HCT116 (cell line): ENCODE measurements at places on chromosomes 13 and 19.

DNA sequence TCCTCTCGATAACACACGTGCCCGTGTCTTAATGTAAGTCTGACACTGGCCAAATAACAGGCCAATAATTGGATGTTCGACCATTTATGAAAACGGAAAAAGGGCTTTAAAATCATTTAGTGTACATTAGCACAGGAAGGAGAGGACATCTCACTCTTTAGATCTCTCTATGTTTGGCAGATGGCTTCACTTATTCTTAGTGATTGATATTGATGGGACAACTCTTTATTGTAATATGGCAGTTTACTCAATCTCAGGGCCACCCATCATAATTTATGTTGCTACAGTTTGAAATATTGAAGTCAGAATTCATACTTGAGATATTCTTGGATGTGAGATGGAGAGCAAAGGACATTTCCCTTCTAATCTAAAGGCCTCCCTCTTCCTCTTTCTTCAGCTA is 430.7 kb upstream of the ARGLU1 start:
- DNase-seq, result no peak

GRCh38 chr13:103156346-103156998 is 90.3 kb upstream of the SLC10A2 start:
- DNase-seq, result no peak

- DNase-seq, result no peak
These were observed at the start of gene MIA for GRCh38 chr19:40774916-40775631. MIA (plus strand) TSS chr19:40775521; CDS start chr19:40775543, 22 bp downstream.

GRCh38 chr13:43876366-43876765 is 3.2 kb downstream of the CCDC122 start:
- DNase-seq, result no peak

- DNase-seq, result no peak
These were observed 1.3 kb upstream of the CCNE1 start for GRCh38 chr19:29810504-29810871.

GRCh38 chr13:24906268-24906667 is 142.3 kb downstream of the RNF17 start:
- DNase-seq, result no peak

DNA sequence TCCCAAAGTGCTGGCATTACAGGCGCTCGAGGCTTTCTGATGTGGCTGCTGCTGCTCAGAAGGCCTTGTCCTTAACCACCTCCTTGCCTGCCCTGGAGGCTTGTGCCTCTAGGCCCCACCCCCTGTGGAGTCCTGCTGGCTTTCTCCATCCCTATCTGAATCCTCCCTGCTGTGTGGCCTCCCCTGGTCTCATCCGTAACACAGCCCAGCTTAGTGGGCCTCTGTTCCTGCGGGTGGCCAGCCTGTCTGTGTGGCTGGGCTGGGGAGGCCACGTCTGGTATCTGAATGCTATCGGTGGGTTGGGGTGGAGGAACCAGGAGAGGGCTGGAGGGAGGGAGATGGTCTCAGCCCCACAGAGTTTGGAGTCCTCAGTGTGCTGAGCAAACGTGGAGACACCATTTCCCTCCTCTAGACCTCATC is 4.7 kb downstream of the RPL28 start:
- no peak for DNase-seq

DNA sequence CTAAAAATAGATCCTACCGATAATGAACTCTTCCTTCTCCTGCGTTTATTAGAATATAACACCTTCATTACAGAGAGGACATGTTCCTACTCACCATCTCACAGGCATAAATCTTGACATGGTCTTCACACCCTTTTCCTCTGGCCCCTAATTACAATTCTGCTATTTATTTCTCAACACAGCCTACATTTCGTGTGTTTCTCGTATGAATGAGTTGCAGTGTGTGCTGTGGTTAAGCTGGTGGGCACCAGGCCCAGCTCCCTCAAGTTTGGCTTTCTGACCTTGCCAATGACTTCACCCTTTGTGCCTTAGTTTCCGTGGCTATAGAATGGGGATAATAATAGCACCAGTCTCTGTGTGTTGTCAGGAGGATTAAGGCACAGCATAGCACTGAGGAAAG is 12.3 kb upstream of the KATNAL1 start:
- no peak for DNase-seq

DNA sequence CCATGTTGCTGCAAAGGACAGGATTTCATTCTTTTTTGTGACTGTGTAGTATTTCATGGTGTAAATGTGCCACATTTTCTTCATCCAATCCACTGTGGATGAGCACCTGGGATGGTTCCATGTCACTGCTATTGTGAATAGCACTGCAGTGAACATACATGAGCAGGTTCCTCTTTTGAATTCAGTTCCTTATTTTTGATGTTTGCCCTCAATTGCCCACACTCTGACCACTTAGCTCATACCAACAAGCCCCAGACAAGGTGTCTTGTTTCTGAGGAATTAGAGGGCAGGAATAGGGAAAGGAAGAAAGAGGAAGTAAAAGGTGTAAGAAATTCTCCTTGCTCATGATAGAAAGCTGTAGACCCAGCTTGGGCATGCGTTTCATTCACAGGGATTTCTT is 244.2 kb upstream of the ZNF507 start:
- DNase-seq, result no peak

GRCh38 chr13:66489172-66489571 is 741.0 kb downstream of the PCDH9 start:
- no peak for DNase-seq

DNA sequence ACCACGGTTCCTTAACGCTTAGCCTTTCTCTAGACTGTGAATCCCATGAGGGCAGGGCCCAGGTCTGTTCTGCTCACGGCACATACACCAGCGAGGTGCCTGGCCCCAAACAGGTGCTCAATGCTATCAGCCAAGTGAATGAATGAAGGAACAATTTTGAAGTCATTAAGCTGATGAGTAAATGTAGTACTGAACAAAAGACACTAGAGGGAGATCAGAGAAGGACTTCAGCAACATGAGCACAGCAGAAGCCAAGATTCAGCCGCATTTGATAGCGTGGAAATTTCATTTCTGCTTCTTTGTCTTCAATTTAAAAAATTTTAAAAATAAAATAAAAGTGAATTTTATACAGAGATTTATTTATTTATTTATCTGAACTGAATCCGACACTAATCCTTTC is 20.1 kb upstream of the MYO16 start:
- peak; percentile 37 for DNase-seq

- no peak for DNase-seq
These were observed 16.0 kb upstream of the KBTBD6 start for GRCh38 chr13:41148419-41149283.

GRCh38 chr13:49649963-49650312 is 21.6 kb downstream of the ARL11 start:
- DNase-seq, result no peak

DNA sequence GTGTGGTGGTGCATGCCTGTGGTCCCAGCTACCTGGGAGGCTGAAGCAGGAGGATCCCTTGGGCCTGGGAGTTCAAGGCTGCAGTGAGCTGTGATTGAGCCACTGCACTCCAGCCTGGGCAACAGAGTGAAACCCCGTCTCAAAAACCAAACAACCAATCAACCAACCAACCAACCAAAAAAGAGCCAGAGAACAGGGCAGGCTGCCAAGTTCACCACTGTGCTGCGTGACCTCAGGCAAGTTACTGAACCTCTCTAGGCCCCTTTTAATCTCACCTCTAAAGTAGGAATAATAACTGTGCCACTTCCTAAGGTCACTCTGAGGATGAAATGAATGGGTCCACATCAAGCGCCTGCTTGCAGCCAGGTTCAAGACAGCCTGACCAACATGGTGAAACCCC is 16.9 kb downstream of the TJP3 start:
- no peak for DNase-seq

DNA sequence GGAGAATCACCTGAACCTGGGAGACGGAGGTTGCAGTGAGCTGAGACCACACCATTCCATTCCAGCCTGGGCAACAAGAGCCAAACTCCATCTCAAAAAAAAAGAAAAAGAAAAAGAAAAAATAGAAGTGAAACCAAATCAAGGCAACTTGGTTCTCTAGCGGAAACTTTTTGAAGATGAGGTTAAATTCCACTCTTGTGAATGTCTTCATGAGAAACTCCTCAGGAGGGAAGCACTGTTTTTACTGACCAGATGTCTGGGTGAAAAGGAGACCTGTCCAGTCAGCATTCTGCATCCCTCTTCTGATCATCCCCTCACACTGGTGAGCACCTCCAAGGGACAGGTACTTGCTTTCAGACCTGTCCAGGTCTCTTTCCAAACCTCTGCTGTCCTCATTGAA is 15.8 kb downstream of the BRD4 start:
- no peak for DNase-seq

- no peak for DNase-seq
These were observed 97.2 kb upstream of the EDNRB start for GRCh38 chr13:78015782-78016181.

GRCh38 chr13:100131863-100132574 is 43.1 kb downstream of the PCCA start:
- peak; percentile 45 for DNase-seq

DNA sequence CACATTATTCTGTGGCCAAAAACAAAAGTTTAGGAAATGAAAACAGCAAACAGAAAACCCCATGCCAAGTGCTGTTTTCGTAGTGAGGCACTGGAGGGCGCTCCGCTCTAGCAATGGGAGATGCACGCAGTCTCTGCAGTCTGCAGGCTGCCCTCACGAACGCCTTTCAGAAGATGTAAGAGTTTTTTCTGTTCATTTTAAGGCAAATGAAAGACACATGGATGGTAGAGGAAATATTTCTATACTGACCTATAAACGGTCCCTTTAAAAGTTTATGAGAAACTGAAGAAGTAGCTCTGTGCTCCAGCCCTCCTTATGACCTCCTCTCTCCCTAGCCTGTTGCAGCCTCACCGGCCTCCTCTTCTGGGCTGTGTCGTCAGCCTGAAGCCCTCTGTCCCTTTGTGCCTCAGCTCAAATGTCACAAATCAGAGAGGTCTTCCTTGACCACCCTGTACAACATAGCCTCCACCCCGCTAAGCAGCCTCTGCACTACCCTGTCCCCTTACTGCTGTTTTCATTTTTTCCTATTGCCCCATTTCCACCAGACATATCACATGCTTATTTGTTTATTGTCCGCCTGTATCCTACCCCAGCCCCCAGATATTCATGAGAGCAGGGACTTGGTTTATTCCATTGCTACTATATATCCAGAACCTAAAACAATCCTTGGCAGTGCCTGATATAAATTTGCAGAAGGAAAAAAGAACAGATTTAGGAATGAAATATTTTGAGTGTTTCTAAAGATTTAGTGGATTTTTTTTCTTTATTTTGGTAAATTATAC is 116.4 kb downstream of the TM9SF2 start:
- DNase-seq, result peak; percentile 18

- no peak for DNase-seq
These were observed 92.8 kb downstream of the SHISA2 start for GRCh38 chr13:25958986-25959385.

- no peak for DNase-seq
These were observed 1319.2 kb upstream of the SLC10A2 start for GRCh38 chr13:104385404-104385803.

DNA sequence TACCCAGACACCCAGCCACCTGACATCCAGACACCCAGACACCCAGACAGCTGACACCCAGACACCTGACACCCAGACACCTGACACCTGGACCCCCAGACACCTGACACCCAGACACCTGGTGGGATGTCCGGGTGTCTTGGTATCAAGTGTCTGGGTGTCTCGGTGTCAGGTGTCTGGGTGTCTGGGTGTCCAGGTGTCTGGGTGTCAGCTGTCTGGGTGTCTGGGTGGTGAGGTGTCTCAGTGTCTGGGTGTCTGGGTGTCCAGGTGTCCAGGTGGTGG is 18.6 kb downstream of the C19orf12 start:
- DNase-seq, result no peak

DNA sequence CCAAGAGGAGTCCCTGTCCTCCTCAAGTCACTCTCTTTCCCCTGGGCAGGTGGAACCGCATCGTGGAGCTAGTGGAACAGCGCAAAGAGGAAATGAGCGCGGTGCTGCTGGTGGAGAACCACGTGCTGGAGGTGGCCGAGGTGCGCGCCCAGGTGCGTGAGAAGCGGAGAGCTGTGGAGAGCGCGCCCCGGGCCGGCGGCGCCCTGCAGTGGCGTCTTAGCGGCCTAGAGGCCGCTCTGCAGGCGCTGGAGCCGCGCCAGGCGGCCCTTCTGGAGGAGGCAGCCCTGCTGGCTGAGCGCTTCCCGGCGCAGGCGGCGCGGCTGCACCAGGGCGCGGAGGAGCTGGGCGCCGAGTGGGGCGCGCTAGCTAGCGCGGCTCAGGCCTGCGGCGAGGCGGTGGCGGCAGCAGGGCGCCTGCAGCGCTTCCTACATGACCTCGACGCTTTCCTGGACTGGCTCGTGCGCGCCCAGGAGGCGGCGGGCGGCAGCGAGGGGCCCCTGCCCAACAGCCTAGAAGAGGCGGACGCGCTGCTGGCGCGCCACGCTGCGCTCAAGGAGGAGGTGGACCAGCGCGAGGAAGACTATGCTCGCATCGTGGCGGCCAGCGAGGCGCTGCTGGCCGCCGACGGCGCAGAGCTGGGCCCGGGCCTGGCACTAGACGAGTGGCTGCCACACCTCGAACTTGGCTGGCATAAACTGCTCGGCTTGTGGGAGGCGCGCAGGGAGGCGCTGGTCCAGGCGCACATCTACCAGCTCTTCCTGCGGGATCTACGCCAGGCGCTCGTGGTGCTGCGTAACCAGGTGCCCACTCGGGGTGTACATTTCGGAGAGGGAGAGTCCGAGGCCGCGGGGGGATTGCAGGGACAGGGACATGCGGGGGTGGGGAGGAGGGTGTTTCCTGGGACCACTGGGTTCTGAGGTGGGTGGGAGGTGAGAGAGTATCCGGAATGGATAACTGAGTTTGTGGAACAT is 52.8 kb downstream of the SPTBN4 start:
- DNase-seq, result no peak

DNA sequence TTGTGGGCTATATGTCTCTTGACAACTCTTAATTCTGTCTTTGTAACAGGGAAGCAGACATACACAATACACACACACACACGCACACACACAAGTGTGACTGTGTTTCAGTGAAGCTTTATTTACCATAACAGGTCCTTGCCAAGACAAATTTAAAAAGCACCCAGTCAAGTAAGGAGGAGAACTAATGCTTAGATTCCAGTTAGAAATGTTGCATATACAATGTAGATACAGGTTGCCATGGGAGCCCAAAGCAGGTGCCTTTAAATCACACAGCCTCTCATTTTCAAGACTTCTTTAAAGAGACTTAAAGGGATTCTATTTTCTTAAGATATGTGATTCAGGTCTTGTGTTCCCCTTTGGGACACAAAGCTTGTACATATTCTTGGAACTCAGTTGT is 1551.9 kb downstream of the EFNB2 start:
- DNase-seq, result no peak

- no peak for DNase-seq
These were observed 172.3 kb upstream of the SPRY2 start for GRCh38 chr13:80513196-80513595.

DNA sequence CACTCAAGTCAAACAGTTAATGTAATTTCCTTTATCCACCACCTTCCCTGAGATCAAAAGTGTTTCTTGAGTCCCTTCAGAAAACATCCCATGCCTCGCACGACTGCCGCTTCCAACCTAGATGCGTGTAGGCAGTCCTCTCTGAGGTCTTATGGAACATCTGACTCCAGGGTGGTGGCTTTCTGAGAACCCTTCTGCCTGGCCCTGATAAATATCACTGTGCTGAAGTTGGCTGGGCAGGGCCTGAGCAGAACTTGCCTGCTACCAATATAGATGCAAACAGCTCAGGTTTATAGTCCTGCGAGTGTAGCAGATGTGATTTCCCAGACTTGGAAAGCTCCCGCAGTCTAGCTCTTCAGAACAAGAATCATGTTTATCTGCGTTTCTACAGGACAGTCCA is 61.1 kb upstream of the GPR12 start:
- no peak for DNase-seq

- DNase-seq, result no peak
These were observed 198.1 kb downstream of the ZNF486 start for GRCh38 chr19:20365146-20365545.

- DNase-seq, result no peak
These were observed 91.8 kb upstream of the TSC22D1 start for GRCh38 chr13:44667943-44668342.
